ENCODE measurements at places on chromosomes 2 and 18. TPM values are rescaled to one million over a fixed set of nuclear protein-coding genes. Genes with fewer than 3 reads are reported as not detected.

GRCh38 chr2:109690822-109691541 lies 76.8 kb downstream of the SOWAHC start:
- H3K4me3 ChIP-seq = no peak overlapping the region
- peak; percentile 77 for DNase-seq
- no peaks in the 10 kb centered on the region for H3K36me3 ChIP-seq
- peak overlapping the region; percentile 92 for H3K27ac ChIP-seq
- peaks cover 16% of the 10 kb centered on the region for H3K4me1 ChIP-seq

- no peaks in the 10 kb centered on the region for H3K36me3 ChIP-seq
- no peaks in the 10 kb centered on the region for H3K27me3 ChIP-seq
- no peak overlapping the region for H3K27ac ChIP-seq
- no peaks in the 10 kb centered on the region for H3K4me1 ChIP-seq
Measured at GRCh38 chr2:236394571-236394970, 130.4 kb upstream of the ASB18 start.

DNA sequence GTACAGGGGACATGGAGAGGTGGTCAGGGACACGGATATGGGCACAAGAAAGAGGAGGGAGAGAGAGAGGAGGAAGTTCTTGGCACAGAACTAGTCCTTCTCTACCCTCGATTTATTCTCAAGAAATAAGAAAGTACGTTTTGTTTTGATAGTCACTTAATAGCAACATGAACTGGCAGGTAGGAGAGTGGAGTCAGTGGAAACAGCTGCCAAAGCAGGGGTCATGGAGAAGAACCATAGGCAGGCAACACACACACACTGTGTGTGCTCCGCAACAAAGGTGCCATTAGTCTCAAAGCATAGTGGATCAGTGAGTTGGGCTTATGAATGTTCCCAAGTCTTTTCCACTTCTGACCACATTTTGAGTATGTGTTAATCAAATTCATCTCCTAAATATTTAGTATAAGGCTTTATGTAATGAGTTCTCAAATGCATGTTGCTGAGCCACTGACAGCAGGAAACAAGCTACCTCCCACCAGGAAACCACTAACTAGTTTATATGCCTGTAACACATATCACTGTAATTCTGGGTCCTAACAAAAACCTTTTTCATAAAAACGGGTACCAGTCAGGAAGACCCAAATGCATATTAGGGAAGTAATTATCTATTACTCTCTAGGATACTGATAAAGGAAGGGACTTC lies 41.1 kb downstream of the IWS1 start:
- H3K27me3 ChIP-seq = no peaks in the 10 kb centered on the region
- H3K27ac ChIP-seq = no peak overlapping the region
- no peak overlapping the region for H3K4me3 ChIP-seq

GRCh38 chr2:22126106-22126505 lies 1002.3 kb downstream of the TDRD15 start:
- H3K27me3 ChIP-seq = no peaks in the 10 kb centered on the region
- H3K36me3 ChIP-seq = no peaks in the 10 kb centered on the region
- H3K4me1 ChIP-seq = no peaks in the 10 kb centered on the region

GRCh38 chr18:58538604-58539386 lies 90.1 kb downstream of the ALPK2 start:
- no peaks in the 10 kb centered on the region for H3K4me1 ChIP-seq
- H3K36me3 ChIP-seq = no peaks in the 10 kb centered on the region
- DNase-seq = no peak
- H3K27ac ChIP-seq = no peak overlapping the region
- H3K4me3 ChIP-seq = no peak overlapping the region

DNA sequence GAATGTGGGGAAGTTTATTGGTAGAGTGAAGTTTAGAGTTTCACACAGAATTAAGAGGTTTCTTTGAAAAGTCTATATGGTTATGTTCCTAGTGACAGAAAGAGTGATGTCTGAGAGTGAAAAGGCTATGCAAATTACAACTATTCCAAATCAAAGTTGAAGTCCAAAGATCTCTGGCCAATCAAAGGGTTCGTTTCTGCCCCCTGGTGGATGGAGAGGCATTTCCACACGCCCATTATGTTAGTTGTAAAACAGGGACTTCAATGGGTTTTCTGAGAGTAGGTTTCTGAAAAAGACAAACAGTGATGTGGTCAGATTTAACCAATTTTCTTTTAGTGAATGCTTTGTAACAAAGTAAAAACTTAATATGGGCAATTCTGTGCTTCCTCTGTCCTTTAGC lies 441.5 kb upstream of the POU3F3 start:
- no peak for DNase-seq
- H3K36me3 ChIP-seq = no peaks in the 10 kb centered on the region
- no peak overlapping the region for H3K4me3 ChIP-seq
- no peaks in the 10 kb centered on the region for H3K4me1 ChIP-seq
- no peak overlapping the region for H3K27ac ChIP-seq

DNA sequence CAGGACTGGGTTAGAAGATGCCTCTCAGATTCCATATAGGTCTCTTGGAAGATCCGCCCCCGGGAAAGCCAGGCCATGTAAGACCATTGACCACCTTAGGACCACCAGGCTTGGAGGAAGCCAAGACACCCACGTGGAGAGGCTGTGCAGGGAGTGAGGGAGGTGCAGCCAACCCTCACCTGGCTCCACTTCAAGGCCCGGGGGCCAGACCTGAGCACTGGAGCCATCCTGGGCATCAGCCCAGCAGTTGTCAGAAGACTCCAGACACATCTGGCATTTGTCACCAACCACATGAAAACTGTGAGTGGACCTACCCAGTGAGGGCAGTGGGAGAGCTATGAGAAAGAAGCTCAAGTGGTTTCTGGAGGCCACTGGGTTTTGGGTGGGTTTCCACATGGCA lies 214.4 kb downstream of the MYT1L start:
- no peaks in the 10 kb centered on the region for H3K36me3 ChIP-seq
- no peak overlapping the region for H3K4me3 ChIP-seq
- no peaks in the 10 kb centered on the region for H3K27me3 ChIP-seq
- DNase-seq = no peak
- no peaks in the 10 kb centered on the region for H3K4me1 ChIP-seq
- no peak overlapping the region for H3K27ac ChIP-seq

GRCh38 chr2:236511266-236511665 lies 58.4 kb upstream of the ACKR3 start:
- H3K4me3 ChIP-seq = no peak overlapping the region
- no peak overlapping the region for H3K27ac ChIP-seq
- H3K27me3 ChIP-seq = no peaks in the 10 kb centered on the region
- DNase-seq = no peak

DNA sequence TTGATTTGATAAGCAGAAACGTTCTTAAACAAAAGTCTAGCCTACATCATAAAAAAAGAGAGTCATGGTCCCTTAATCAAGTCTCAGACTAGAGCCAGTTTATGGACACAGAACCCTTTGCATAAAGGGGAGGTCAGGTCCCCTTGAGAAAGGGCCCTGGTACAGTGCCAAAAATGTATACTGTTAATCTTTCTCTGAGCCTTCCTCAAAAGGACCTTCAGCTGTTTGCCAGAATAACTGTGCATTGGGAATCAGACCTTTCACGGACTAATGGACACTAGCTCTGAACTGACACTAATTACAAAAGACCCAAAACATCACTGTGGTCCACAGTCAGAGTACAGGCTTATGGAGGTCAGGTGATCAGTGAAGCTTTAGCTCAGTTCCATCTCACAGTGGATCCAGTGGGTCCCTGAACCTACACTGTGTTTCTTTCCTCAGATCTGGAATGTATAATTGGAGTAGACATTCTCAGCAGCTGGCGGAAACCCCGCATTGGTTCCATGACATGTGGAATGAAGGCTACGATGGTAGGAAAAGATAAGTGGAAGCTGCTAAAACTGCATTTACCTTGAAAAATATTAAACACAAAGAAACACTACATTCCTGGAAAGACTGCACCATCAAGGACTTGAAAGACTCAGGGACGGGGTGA lies 151.4 kb downstream of the TMEFF2 start:
- no peak for DNase-seq
- H3K27ac ChIP-seq = no peak overlapping the region
- no peaks in the 10 kb centered on the region for H3K4me1 ChIP-seq
- no peaks in the 10 kb centered on the region for H3K36me3 ChIP-seq
- H3K4me3 ChIP-seq = no peak overlapping the region

GRCh38 chr2:236262238-236262637 lies 2.0 kb downstream of the ASB18 start:
- H3K27ac ChIP-seq = no peak overlapping the region
- H3K36me3 ChIP-seq = no peaks in the 10 kb centered on the region
- H3K4me1 ChIP-seq = no peaks in the 10 kb centered on the region
- H3K27me3 ChIP-seq = peaks cover 27% of the 10 kb centered on the region

DNA sequence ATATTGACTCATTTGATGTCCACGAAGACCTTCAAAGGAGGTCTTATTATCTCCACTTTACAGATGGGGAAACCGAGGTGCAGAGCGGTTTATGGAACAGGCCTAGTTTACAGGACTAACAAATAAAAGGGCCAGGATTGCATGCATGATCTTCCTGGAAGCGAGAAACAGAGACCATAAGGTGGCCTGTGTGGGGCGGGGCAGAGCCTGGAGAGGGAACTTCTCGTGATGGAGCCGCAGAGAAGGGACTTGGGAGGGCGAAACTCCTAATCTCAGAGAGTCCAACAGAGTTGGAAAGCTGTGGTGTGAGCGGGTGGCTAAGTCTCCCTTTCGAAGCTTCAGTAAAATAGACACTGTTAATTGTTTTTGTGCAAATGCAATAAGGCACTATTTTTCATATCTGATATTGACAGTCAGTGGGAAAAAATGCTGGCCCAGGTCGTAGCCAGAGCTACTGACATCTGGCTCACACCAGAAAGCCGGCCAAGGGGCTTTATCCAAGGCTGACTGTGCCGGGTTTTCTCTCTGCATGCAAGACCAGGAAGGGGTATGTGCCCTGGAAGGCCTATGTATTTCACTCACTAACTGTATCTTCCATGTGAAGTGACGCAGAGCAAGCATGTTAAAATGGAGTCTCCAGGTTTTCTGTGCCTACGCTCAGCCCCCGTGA lies 4.5 kb downstream of the INPP5D start:
- H3K27ac ChIP-seq = no peak overlapping the region
- no peak for DNase-seq
- H3K36me3 ChIP-seq = no peaks in the 10 kb centered on the region
- no peaks in the 10 kb centered on the region for H3K4me1 ChIP-seq

Gene RBKS
- 1.1 TPM for total RNA-seq

Gene ZC3H6
- 14.4 TPM for total RNA-seq

Gene QPCT
- total RNA-seq = 3.7 TPM

Gene SLC35F5
- 77.8 TPM for total RNA-seq

Gene PAIP2B
- total RNA-seq = 6.9 TPM

Data from breast epithelium (tissue), 4 donors.